ENCODE measurements at places on chromosomes 2 and 18. TPM values are rescaled to one million over a fixed set of nuclear protein-coding genes. Genes with fewer than 3 reads are reported as not detected.

DNA sequence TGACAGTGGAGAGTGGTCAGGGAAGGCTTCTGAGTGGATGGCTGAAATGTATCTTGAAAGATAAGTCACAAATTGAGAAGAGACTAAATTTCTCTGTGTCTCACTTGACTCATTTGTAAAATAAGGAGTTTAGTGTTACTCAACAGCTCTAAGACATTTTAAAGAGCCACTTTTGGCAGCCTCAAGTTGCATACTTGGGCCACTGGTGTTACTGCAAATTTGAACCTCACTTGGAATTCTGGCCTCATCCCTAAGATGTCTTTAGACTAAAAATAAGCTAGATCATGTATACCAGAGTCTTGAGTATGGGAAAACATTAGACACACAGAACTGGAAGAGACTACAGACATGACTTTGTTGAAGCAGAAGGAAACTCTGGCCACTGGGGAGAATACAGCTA is 4.5 kb upstream of the MTLN start:
- H3K4me1 ChIP-seq, result no peaks in the 10 kb centered on the region
- DNase-seq, result no peak
- H3K27me3 ChIP-seq, result no peaks in the 10 kb centered on the region
- H3K27ac ChIP-seq, result no peak overlapping the region

- DNase-seq, result no peak
- H3K36me3 ChIP-seq, result no peaks in the 10 kb centered on the region
- no peaks in the 10 kb centered on the region for H3K27me3 ChIP-seq
- H3K4me3 ChIP-seq, result no peak overlapping the region
- no peaks in the 10 kb centered on the region for H3K4me1 ChIP-seq
- H3K27ac ChIP-seq, result no peak overlapping the region
These were observed 9.4 kb downstream of the SCYGR4 start for GRCh38 chr2:227626580-227627151.

DNA sequence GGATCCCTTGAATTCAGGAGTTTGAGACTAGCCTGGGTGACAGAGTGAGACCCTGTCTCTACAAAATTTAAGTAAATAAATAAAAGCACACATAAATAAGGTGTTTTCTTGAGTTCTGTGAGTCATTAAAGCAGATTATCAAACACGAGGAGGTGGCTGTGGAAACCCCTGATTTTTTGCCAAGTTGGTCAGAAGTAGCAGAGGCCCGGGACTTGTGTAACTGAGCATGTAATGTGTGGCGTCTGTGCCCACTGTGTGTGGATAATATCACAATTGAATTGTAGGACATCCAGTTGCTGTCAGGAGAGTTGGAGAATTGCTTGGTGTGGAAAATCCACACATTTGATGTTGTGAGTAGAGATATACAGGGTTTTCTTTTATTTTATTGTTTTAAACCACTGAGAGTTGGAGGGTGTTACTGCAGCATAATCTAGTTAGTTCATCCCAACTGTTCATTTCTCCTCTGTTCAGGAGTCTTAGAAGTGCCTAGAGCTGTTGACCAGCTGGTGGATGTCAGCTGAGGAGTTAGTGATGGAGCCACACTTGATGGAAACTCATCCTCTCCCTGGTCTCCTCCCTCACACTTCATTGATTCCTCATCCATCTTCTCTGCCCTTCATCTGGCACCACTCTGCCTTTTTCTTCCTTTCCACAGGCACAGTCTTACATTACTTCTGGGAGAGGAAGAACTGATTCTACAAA is 45.9 kb upstream of the RHOB start:
- H3K27ac ChIP-seq, result no peak overlapping the region
- H3K4me3 ChIP-seq, result no peak overlapping the region
- DNase-seq, result no peak
- no peaks in the 10 kb centered on the region for H3K27me3 ChIP-seq

DNA sequence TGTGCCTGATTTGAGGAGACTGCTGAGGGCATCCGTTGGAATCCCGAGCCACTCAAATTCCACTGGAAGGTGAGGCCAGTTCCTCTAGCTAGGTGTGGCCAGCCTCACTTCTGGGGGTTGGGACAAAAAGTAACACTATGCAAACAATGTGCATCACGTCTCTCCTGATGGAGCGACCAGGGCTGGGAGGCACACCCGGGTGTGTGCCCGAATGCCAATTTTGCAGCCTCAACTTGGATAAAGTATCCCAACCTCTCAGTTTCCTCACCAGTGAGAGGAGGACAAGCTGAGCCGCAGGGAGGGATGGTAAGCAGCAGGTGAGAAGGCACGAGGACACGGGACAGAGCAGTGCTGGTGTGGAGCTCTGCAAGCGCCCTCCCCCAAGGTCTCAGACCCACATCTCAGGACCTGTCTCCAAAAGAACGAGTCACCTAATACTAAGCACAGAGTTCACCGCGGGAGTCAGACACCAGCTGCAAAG is 218.3 kb downstream of the HAUS1 start:
- no peak overlapping the region for H3K4me3 ChIP-seq
- H3K27ac ChIP-seq, result no peak overlapping the region
- no peaks in the 10 kb centered on the region for H3K36me3 ChIP-seq

DNA sequence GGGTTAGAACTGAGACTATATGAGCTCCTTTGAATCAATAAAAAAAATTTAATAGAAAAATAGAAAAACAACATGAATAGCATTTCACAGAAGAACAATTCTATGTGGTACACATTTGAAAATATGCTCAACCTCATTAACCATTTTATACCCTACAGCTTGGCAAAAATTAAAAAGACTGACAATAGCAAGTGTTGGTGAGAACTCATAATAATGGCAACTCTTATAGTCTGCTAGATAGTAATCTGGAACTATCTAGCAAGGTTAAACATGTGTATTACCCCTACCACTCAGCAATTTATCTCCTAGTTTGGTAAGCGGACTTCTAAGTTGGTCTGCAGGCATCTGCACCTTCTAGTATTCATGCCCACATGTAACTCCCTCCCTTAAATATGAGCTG is 67.8 kb downstream of the CYBRD1 start:
- no peak overlapping the region for H3K4me3 ChIP-seq
- H3K27me3 ChIP-seq, result no peaks in the 10 kb centered on the region
- no peaks in the 10 kb centered on the region for H3K4me1 ChIP-seq

GRCh38 chr2:9556121-9556743 is 602 bp upstream of the ADAM17 start:
- peaks cover 42% of the 10 kb centered on the region for H3K4me1 ChIP-seq
- H3K27ac ChIP-seq, result peak overlapping the region; percentile 95
- H3K27me3 ChIP-seq, result no peaks in the 10 kb centered on the region

DNA sequence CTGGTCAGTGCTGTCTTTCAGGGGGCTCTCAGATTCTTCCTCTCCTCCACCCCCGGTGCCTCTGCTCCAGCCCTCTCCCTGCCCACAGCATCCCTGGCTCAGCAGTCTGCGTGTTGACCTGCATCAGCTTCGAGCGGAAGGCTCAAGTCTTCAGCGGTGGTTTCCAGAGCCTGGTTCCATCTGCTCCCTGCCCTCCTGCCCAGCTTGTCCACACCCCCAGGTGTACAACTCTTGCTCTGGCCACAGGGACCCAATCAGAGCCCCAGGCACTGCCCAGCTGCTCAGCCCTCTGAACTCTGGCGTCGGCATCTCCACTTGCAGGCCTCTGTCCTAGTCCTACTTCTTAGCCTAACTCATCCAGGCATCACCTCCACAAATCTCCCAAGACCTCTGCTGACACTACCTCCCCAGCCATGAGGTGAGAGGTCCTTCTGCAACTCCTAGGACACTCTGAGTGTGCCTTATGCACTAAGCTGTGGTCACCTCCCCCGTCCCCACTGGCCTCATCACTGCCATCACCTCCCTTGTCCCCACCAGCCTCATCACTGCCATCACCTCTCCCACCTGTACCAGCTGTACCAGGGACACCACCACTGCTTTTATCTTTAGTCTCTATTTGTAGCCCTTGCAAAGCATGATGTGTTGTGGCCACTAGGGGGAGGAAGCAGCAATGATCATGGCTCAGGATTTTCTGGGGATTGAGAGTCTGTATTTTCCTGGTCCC is 60.9 kb downstream of the EDAR start:
- H3K27me3 ChIP-seq, result no peaks in the 10 kb centered on the region
- no peak overlapping the region for H3K27ac ChIP-seq
- DNase-seq, result no peak
- H3K4me1 ChIP-seq, result no peaks in the 10 kb centered on the region
- no peaks in the 10 kb centered on the region for H3K36me3 ChIP-seq

GRCh38 chr2:239009589-239009961 is 161.7 kb downstream of the TWIST2 start:
- no peaks in the 10 kb centered on the region for H3K27me3 ChIP-seq
- no peaks in the 10 kb centered on the region for H3K36me3 ChIP-seq
- H3K27ac ChIP-seq, result no peak overlapping the region
- DNase-seq, result no peak
- no peaks in the 10 kb centered on the region for H3K4me1 ChIP-seq

GRCh38 chr2:174914853-174915760 is 90.1 kb downstream of the CHN1 start:
- peaks cover 6% of the 10 kb centered on the region for H3K36me3 ChIP-seq
- no peaks in the 10 kb centered on the region for H3K27me3 ChIP-seq
- no peaks in the 10 kb centered on the region for H3K4me1 ChIP-seq
- H3K27ac ChIP-seq, result no peak overlapping the region
- H3K4me3 ChIP-seq, result no peak overlapping the region

IL1F10 gene
- total RNA-seq, result not detected

CABYR gene
- total RNA-seq, result not detected

ARHGEF4 gene
- total RNA-seq, result 9.6 TPM

NHEJ1 gene
- 21.6 TPM for total RNA-seq

STARD6 gene
- not detected for total RNA-seq

Measured in ascending aorta (tissue), 2 donors.